D341Med (cell line): ENCODE measurements at places on chromosomes 7 and 10.

DNA sequence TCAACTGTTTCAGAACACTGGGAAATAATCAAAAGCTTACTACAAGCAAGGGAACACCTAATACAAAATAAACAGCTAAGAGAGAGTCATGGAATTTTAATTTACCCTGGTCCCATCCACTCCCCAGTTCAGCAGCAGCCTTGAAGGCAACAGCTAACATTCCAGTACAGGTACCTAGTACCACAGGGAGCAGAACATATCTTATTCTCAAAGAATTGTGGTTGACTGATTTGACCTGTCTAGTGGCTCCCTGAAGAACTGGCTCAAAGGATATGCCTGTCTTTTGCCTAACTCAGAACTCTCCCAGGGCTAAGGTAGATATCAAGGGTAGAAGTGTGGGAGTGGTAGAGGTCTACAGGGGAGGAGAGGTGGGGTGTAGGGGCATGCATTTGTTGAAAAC, 32.3 kb downstream of the SMURF1 start:
- DNase-seq, result no peak

GRCh38 chr10:62831346-62831745, 15.2 kb upstream of the EGR2 start:
- no peak for DNase-seq

GRCh38 chr7:34123316-34123715, 218.0 kb downstream of the BMPER start:
- no peak for DNase-seq

DNA sequence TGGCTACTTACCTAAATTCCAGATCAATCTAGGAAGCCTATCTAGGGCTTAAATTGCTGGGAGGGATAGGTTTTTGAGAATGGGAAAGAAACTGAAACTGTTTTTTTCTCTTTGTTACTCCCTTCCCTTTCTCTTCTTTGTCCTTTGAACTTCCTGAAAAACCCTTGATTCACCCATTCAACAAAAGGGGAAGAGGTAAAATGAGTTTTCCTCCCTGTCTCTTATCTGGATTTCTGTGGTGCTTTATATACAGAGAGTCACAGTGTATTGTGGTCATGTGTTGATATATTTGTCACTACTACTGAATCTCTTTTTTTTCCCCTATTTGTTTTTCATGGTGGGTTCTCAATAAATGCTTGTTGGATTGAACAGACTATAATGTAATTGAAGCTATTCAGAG, 19.8 kb upstream of the NUP205 start:
- DNase-seq, result no peak

DNA sequence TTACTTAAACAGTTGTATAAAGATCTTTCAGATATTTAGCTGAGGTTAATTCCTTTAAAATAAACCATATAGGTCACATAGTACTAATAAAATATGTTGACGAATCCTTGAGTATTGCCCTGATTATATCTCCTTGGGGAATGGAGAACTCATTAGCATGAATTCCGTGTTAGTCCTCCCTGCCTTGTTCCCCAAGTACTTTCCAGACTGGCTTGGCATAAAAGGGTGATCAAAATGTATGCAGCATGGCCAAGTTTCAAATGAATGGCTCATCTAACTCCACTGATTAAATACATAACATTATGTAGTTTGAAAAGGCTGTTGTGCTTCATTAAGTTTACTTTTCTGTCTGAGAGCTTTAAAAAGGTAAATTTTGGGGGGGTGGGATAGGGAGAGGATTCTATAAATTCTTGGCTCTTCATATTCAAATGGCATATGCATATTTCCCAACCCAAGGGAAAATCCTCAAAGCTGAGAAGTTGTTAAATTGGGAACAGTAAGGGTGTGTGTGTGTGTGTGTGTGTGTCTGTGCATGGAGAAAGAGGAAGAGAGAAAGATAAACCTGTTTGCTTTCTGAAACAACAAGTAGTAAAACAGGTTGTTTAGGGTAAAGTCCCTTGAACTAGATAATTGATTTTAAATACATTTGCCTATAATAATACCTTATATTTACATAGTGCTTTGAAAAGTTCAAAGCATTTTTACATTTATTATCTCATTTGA, 4.8 kb upstream of the ADD3 start:
- DNase-seq, result no peak

DNA sequence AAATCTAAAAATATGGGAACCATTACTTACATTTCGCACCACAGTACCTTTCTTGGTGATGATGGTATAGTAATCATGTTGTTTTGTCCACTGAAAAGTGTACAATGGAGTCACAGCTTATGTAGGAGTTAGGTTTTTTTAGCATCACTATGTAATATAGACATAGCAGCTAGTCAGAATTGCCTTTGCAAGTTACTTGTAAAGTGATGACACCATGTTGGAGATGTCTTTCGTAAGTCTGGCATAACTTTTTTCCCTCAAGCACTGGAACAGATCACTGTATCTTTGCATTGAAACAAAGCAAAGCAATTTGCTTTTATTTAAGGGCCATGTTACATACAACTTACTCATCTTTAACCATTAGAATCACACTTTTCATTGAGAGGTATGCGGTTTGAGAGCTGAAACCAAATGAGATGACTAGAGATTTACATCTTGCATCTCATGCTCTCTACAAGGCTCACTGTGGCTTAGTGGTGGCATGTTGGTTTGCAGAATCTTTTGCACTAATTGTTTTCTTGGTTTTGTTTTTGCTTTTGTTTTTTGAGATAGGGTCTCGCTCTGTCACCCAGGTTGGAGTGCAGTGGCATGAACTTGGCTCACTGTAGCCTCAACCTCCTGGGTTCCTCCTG, 18.3 kb downstream of the UBN2 start:
- DNase-seq, result no peak

GRCh38 chr7:24745355-24745754, 11.9 kb downstream of the GSDME start:
- no peak for DNase-seq

DNA sequence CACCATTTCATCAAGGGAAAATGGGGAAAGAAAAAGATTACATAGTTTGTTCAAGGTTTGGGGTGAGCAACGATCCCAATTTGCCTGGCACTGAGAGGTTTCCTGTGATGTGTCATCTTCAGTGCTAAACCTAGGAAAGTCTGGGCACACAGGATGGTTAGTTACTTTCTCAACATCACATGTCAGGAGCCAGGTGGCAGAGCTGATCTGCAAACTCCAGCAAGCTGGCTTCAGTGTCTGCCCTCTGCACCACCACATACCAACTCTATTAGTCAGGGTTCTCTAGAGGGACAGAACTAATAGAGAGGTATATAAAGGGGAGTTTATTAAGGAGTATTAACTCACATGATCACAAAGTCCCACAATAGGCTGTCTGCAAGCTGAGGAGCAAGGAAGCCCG, 11.3 kb downstream of the ADAM12 start:
- DNase-seq, result no peak

- no peak for DNase-seq
These were observed 3.4 kb upstream of the DLX6 start for GRCh38 chr7:97001656-97002554.

GRCh38 chr10:72353028-72353964, 1.4 kb downstream of the DNAJB12 start:
- no peak for DNase-seq

- DNase-seq, result peak; percentile 83
These were observed 1.3 kb downstream of the NRCAM start for GRCh38 chr7:108454674-108455550.

GRCh38 chr10:121158988-121159579, 307.9 kb downstream of the WDR11 start:
- no peak for DNase-seq

DNA sequence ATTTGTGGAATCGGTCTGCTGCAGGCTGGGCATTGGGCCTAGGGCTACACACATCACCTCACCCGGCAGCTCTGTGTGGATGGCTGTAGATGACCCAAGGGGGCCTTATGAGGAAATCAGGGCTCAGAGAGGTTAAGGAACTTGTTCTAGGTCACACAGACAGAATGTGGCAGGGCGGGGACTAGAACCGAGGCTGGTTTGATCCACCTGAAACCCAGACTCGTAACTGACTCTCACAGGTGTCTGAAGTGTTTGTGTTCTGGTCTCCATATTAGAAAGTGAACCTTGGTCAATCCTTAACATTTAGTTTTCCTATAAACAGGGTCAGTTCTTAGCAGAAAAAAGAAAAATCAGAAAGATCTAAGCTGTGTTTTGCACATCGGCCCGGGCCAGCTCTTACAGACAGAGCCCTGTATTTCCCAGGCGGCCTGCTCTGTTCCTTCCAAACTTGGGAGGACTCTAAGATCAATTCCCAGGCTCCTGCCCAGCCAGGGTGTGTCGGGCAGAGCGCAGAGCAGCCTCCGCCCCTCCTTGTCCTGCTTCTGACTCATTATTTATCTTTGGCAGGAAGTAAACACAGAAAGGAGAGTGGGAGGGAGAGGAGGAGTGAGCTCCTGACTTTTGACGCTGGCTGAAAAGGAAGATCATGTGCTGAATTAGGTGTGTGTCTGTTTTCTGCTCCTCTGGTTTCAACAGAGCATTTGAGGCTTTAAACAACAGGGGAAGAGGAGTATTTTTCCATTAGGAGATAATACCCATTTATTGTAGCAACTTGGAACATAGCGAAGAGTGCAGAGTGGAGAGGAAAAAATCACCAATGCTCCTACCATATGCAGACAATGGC, 74.1 kb downstream of the TACC2 start:
- peak; percentile 31 for DNase-seq

DNA sequence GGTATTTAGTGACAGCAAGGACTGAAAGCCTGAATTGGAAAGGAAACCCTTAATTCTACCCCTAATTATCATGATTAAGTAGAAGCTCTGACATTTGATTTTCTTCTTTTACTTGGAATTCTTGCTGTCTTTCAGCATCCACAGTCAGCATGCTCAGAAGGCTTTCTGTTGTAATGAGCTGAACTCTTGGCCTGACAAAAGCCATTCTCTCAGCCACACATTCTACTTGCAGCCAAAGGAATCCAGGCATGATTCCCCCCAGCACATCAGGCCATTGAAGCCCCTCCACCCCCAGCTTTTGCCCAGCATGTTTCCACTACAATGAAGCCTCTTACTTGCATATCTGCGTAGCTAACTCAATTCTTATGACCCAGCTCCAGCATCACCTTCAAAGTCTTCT, 94.3 kb upstream of the FRMD4A start:
- DNase-seq, result no peak

DNA sequence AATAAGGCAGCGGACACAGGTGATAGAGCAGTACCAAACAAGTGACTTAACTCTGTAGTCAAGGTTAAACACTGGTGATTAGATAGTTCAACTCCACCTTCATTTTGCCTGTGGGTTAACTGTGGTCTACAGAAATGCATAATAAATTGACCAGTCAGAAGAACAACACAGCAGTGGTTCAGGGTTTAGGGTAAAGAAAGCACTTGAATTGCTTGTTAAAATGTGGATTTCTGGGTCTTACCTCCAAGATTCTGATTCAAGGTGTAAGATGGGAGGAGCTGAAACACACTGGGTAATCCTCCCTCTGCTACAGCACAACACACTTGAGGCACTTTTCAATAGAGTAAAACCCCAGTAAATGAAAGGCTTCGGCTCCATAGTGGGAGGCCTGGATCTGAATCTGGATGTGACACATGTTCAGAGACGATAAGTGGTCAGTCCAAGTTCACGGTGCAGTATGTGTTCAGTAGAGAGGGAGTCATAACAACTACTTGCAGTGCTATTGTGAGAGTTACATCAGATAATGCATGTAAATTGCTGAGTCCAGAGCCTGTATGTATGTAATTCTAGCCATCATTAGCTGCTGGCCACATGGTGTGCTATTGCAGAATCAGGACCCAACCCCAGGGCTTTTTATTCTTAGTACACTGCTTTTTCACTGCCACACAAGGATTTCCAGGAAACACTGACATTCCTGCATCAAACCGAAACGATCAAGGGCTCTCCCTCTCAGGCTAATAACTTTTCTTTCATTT, 141.7 kb downstream of the SORCS1 start:
- no peak for DNase-seq

DNA sequence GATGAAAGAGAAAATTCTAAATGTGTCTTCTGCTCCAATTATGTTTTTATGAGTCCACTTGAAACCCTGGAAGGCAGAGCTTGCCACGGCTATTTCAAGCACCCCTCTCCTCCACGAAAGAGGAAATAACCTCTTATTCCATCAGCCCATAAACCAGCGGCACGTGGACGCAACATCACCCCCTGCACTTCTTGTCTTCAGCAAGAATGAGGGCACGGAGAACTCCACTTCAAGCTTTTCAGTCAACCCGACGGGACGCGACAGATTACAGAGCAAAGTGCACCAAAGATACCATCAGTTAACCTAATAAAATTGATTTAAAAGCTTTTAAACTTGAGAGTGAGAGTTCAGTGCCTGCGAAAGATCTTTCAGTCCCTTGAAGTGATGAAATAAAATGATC, 406.3 kb downstream of the GALNT17 start:
- DNase-seq, result no peak

- DNase-seq, result no peak
These were observed 4.9 kb downstream of the TRIM8 start for GRCh38 chr10:102648889-102649796.

DNA sequence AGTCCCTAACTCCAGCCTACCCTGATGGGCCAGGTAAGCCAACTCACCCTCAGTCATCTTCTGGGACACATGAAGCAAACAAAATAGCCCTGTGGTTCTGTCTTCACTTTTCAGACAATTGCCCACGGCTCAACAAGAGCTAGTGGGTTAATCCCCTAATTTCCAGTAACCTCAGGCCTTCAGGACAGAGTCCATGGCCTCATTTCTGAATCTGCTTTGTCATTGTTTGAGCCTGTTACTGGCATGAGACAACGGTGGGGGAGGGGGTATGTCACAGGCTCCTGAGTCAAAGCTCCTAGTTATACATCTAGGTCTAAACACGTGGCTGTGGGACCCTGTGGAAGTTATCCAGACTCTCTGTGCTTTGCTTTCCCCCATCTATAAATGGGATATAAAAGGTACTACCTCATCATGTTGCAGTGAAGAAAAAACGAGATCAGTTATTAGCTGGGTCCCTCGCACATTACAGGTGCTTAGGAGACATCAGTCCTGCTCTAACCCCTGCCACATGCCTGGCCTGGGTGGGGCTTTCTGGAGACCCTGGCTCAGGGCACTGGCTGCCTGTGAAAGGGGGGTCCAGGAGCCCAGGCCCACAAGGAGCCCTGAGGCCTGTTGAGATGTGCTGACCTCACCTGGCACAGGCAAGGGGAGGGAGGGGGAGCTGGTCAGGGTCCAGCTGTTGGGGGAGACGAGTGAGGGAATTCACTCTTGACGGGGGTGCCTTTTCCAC, 16.5 kb downstream of the MAT1A start:
- DNase-seq, result no peak

DNA sequence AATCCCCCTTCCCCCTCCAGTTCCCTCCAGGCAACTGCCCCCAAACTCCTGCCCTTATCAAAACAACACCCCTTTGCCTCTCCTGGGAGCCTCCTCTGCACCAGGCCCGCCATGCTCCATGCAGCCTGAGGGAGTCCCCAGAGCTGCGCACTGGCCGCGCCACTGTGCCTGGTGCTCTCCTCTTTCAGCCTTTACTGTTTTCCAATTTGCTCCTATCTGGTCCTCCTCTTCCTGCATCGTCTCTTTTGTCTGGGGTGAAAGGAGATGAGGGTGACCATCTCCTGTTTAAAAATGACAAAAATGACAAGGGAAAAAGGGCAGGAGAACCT, 165.8 kb upstream of the ADCY1 start:
- no peak for DNase-seq
